ENCODE measurements at places on chromosomes 6 and 20. TPM values are rescaled to one million over a fixed set of nuclear protein-coding genes. Genes with fewer than 3 reads are reported as not detected.

DNA sequence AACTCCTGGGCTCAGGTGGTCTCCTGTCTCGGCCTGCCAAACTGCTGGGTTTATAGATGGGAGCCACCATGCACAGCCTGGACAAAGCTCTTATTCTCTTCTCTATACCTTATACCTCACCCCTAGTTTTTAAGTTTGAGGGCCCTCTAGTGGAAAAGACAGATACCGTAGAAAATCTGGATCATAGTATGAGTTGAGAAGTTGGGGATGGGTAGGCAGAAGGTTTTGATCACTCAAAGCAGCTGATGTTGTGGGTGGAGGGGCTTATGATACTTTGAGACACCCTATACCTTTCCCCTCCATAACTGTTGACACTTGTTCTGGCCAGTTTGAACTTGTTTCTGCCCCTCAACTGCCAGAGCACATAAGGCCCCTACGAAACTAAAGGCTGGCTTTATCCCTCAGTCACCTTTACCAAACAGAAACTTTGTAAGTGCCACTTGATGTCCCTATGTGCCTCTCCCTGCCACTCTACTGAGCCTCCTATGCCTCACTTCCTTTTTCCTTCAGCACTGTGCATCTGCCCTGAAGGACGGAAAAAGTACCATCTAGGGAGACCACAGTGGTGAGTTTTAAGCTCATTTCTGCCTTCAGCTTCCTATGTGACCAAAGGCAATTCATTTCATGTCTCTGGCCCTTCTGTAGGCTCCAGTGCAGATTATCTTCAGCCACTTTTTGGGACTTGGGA lies 28.6 kb downstream of the RALY start:
- no peak for DNase-seq

DNA sequence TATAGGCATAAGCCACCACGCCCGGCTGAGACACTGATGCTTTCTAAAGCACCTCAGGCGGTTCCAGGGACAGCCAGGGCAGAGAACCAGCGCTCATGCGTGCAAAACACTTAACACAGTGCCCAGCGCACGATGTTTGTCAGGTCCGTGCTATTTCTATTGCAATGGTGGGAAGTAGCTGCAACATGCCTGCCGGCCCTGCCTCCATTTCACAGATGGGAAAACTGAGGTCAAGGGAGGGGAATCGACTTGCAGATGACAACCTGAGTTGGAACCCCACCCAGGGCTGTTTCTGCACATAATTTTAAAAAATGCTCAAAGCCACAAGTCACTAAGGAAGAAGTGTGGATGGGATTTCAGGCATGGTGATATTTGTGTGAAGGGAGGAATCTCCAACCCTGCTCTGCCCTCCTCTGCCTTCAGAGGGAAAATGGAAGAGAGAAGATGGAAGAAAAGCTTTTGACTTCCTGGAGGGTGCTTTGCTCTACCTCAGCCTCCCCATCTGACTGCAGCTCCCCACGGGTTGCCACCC lies 39.9 kb downstream of the KIAA1755 start:
- no peak for DNase-seq

- no peak for DNase-seq
These were observed 5.7 kb downstream of the HCK start for GRCh38 chr20:32057656-32058184.

DNA sequence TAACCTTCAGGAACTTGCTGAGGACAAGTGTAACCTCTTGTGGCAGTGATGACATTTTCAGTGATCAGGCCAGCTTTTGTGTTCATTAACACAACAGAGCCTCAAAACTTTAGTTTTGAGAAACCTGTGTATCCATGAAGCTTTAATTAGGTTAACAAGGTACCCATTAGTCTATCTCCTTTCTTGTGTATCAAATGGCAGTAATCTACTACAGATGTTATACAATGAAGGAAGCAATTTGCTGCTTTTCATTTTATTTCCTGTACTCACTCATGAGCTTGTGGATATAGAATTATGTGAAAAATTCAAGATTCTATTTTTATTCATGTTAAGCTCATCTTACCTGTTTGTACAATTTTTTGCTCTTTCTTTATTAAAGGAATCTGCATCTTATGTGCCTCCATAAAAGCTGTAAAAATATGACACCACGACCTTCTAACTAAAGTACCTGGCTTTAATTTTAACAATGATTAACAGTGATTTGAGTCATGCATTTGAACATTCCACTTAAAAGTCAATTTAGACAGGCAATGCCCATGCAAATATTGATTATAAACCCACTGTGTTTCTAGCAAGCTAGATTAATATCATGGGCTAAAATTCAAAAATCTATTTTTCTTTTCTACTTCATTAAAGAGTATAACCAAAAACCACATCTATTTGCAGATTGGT lies 897.3 kb downstream of the KIF16B start:
- no peak for DNase-seq

The LIN28B gene
- total RNA-seq: not detected

The PRDM1 gene
- 1.6 TPM for total RNA-seq

- no peak for DNase-seq
These were observed 3.3 kb downstream of the ARHGAP40 start for GRCh38 chr20:38604873-38605303.

DNA sequence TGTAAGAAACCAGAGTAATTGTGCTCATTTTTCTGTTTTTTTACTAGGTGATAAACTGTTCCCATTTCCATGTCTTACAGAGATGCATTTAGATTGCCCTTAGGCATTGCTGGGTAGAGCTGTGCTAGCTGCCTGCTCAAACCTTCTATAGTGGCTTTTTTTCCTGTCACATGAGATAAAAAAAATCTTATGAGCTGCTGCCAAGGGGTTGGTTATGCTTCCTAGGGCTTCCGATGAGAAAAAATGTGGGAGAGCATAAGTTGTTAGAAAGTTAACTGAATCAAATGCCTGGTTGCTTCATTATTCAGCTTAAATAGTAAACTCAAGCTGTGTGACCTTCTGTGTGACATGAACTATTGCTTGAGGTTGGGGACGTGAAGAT lies 50.0 kb upstream of the NOX3 start:
- DNase-seq: no peak

DNA sequence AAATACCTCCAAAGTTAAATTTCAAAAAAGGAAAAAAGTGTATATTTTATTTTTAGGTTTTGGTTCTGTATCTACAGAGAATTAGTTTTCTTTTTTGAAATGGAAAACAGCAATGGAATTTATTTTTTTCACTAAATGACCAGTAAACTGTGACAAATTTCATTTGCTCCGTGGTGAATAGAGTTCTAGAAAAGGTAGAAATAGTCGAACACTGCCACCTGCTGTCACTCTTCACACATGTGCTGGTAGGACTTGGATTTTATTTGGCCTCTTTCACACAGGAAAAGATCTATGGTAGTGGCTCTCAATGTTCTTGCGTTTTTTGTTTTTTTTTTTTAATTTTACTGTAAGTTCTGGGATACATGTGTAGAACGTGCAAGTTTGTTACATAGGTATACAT lies 312.5 kb downstream of the EYA4 start:
- DNase-seq: no peak

The SUMO4 gene
- 0.53 TPM for total RNA-seq

The KCNK16 gene
- total RNA-seq: not detected

- DNase-seq: no peak
These were observed 47.7 kb downstream of the COL12A1 start for GRCh38 chr6:75158176-75158575.

The OVOL2 gene
- total RNA-seq: not detected

The ZNF334 gene
- total RNA-seq: 2.3 TPM

DNA sequence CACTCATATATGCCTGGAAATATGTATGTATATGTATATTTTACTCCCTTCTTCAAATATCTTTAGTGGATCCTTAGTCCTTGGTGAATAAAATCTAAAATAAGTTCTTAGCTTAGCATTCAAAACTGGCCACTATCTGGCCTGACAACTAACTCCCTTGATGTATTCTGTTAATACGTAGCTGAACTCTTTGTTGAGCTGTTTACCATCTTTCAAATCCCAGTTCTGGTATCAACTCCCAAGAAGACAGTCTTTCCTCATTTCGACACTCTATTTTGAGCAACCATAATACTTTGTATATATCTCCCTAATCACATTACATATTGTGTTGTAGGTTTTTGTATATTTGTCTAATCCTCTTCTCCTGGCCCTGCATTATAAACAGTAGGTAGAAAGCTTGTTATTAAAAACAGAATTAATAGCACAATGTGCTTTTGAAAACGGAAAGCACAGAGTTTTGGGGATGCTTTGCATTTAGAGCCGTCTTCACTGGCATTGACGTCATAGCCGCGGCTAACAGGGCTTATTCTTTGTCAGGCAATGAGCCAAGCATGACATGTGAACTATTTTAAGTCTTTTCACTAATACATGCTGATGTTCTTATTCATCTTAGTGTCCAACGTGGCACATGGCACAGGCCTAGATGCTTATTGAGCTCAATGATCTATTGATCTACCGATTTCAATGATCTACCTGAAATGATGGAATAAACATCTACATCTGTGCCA lies 47.2 kb upstream of the CCN2 start:
- DNase-seq: no peak

DNA sequence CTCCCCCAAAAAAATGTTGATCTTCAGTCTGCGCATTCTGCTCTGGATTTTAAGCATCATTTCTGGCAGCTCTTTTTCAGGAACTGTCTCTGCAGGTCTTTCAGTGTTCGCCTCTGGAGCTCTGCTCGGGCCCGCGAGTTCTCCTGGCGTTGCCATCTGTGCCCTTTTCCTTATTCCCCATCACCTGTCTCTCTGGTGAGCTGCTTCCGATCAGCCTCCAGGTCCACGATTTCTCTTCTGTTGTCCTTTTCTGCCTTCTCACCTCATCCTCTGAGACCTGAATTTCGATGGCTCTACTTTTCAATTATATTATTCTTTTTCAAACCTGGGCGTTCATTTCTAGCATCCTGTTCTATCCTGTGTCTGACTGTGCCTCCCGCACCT lies 590 bp upstream of the MAP1LC3A start:
- DNase-seq: no peak

- DNase-seq: no peak
These were observed 640.5 kb downstream of the DHX35 start for GRCh38 chr20:39602649-39603048.

The MAS1 gene
- 0.02 TPM for total RNA-seq

The TNXB gene
- 44.6 TPM for total RNA-seq

DNA sequence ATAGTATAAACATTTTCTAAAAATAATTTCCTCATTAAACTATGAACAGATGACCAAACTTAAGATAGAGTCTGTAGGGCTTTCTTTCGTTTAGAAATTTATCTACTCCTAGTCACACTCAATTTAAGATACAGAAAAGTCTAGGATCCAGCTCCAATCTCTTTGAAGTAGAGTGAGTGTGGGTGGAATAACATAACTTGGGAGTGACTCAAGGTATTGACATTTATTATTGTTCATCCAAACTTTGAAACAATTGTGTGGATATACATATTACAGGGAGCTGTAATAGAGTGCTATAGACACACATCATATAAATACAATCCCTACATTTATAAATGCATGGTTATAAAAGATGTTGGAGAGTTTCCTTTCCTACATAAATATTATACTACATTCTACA lies 715.2 kb upstream of the MANEA start:
- DNase-seq: no peak

The C2 gene
- 4.4 TPM for total RNA-seq
